ENCODE measurements at places on chromosomes 3 and 15. TPM values are rescaled to one million over a fixed set of nuclear protein-coding genes. Genes with fewer than 3 reads are reported as not detected.

Gene PLA1A
- total RNA-seq, result 0.31 TPM

DNA sequence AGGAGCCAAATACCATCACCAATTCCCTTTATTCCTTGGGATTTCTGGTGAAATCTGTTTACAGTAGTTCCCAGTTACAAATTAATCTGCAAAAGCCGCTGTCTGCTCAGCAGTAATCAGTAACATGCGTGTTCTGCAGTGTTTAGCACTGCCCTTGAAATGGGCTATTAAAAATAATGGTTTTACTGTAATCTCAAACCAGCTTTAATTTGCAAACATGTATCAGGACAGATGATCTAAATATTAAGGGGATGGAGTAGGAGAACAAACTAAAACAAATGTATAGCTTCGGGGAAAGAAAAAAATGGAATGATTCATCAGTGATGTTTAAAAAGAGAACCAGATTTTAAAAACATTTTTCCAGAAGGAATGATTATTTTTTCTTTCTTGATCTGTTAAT lies 513.2 kb downstream of the MECOM start:
- no peak for DNase-seq
- no peak overlapping the region for H3K27ac ChIP-seq
- no peaks in the 10 kb centered on the region for H3K36me3 ChIP-seq
- peaks cover 52% of the 10 kb centered on the region for H3K27me3 ChIP-seq
- no peak overlapping the region for H3K4me3 ChIP-seq

DNA sequence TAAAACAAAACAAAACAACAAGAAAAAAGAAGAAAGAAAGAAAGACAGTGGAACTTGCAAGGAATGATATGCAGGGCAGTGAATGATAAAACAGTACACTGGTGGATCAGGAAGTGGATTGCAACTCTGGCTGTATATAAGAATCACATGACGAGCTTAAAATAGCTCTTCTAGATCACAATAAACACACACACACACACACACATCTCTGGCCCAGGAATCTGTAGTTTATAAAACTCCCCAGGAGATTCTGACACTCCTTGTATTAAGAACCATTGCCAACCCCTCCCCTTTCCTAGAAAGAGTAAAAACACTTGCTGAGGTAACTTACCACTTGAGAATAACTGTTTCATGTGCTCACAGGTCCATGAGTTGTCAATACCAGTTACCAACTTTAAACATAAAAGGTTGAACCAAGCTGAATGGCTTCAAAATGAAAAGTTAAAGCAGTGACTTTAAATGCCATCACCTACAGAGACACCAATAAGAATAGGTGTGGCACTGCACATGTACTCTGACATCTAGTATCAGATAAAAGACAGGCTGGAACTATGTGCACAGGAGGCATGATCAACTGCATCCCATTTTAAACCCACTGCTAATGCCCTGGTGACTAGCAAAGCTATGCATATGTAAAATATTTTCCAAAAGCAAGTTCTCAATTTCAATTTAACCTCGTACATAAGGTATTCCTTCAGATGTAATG lies 3.9 kb downstream of the CPOX start:
- peaks cover 42% of the 10 kb centered on the region for H3K36me3 ChIP-seq
- no peak for DNase-seq
- no peak overlapping the region for H3K27ac ChIP-seq
- no peaks in the 10 kb centered on the region for H3K27me3 ChIP-seq

- H3K4me1 ChIP-seq, result peaks cover 4% of the 10 kb centered on the region
- H3K36me3 ChIP-seq, result no peaks in the 10 kb centered on the region
- H3K27me3 ChIP-seq, result peaks cover 14% of the 10 kb centered on the region
- H3K4me3 ChIP-seq, result no peak overlapping the region
Observed at GRCh38 chr3:10667269-10667668, 148.8 kb upstream of the SLC6A11 start.

Gene SLCO3A1
- 10.8 TPM for total RNA-seq
